ENCODE measurements at places on chromosomes 3 and 15.

DNA sequence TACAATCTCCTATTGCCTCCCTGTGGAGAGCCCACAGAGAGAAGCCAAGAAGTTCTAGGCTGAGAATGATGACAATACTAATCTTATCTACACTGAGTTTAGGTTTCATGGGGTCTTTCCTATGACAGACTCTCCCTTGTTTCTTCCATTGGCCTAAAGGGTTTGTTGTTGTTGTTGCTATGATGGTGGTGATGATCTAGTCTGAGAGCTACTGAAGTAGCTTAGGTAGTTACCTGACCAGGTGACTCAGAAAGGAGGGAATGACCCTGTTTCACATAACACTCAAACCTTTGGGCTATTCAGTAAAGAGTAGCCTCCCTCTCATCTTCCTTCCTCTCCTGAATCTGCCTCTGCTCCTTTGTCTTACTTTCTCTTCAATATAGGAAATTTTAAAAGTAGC is 170.2 kb downstream of the GMNC start:
- DNase-seq, result no peak

DNA sequence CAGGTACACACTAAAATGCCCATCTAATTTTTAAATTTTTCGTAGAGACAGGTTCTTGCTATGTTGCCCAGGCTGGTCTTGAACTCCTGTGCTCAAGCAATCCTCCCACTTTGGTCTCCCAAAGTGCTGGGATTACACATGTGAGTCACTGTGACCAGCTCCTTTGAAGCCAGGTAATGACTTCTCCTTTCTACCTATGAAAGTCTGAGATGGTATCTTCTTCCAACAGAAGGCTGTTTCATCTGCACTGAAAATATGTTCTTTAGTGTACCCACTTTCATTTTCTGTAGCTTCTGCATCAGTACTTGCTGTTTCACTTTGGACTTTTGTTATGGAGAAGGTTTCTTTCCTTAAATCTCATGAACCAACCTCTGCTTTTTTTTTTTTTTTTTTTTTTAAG is 8.8 kb downstream of the OIP5 start:
- no peak for DNase-seq

DNA sequence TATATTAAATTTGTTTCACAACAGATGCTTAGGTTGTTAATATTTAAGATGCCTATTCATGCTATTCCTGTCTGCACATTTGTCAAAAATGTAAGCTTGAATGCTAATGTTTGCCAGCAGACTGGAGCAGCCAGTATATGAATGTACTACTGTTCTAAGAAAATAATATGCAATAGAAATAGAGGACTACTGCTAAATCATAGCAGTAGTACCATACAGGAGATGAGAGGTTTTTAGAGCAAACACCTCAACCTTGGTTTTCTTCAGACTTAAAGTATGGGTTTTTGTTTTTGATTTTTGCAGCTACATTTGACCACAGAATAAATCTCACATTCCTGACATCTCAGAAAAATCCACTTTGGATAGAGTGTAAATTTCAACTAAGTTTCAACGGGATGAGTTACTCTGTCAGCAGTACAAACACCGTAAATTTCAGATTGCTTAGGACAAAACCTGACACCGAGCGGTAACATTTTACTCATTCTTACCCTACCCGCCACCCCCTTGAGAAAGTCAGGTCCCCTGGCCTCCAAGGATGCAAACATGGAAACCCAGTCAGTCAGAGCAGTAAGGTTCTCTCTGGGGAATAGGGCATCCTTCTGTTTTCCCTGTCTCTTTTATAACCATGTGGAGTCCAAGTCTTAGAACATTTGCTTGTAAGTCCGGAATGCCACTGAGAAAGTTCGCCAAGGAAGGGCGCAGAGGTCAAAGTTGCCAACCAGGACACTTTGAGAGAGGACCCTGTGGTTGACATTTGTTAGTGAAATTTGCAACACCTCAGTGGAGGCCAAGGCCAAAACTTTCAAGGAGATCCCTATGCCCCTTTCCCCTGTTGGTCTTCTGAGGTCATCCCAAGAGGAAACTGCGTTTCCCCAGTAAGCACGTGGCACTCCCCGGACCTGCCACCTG is 17.9 kb upstream of the SATB1 start:
- no peak for DNase-seq

GRCh38 chr3:98746882-98747281 is 16.3 kb upstream of the ST3GAL6 start:
- DNase-seq, result no peak

DNA sequence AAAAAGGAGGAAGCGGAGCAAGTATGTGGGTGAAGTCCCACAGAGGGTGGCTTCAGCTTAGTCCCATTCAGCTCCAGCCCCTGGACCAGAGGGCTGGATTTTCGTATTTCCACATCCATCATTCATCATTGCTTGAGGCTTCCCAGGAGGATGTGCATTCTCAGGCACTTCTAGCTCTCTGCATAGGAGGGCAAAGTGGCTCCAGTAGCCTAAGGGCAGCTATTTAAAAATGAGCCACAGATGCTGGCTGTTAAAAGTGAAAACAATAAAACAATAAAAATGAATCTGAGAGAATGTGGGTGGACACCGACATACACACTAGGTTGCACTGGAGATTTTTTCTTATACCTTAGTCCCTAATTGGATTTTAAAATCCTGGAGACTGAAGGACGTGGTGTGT is 629.2 kb upstream of the ZNF385D start:
- no peak for DNase-seq

GRCh38 chr3:190360228-190360627 is 27.7 kb upstream of the CLDN16 start:
- DNase-seq, result no peak

GRCh38 chr15:88302373-88302772 is 45.8 kb upstream of the NTRK3 start:
- DNase-seq, result no peak

- no peak for DNase-seq
These were observed 272.7 kb downstream of the RPLP1 start for GRCh38 chr15:69725275-69725674.

DNA sequence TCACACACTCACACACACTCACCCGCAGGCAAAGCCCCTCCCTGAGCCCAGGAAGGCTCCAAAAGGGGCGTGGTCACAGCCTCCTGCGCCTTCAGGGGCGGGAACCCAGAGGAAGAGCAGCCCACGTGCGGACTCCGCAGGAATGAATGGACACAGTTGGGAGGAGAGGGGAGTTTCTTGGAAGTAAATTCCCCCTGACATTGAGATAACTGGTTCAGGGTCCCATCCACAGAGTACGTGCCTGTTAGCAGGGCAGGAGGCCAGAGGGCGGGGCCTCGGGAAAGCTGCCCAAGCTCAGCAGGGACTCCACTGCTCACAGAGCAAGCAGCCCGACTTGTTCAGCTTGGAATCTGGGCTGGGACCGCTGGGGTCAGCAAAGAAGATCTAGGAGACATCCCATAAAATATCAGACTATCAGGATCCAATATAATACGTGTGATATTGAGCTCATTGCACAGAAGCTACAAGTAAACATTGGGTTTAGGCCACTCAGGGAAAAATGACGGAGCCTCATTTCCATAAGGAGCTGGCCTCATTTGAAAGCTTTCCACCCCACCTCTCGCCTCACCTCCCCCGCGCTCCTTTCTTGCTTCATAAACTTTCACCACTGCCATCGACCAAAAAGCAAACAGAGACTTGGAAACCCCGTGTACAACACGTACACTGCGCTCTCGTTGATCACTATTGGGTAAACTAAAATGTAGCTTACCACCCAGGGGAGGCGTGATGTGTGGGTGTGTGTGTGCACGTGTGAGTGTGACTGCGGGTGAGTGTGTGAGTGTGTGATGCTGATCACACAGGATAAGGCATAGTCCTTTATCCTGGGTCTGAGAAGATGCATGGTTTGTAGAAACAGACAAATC is 36.0 kb downstream of the TM2D3 start:
- peak; percentile 40 for DNase-seq

GRCh38 chr3:72150634-72151412 is 365.9 kb upstream of the PROK2 start:
- no peak for DNase-seq

DNA sequence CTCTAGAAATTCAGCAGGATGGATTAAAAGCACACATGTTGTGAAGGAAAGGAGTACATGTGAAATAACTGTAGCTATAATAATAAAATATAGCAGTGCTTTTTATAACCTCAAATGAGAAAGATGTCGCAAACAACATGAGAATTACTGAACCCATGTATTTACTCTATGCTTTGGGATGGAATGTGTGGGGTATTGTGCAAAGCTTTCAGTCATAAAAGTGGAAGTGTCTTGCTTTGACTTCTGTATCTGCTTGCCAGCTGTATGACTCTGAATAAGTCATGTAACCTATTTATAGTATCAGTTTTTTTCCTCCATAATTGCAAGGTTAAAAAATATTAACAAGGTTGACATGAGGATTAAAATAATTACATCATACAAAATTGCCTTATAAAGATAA is 519.3 kb upstream of the CADM2 start:
- no peak for DNase-seq
